Left renal cortex interstitium (tissue), 4 donors: ENCODE measurements at places on chromosomes 2 and 18. TPM values are rescaled to one million over a fixed set of nuclear protein-coding genes. Genes with fewer than 3 reads are reported as not detected.

DNA sequence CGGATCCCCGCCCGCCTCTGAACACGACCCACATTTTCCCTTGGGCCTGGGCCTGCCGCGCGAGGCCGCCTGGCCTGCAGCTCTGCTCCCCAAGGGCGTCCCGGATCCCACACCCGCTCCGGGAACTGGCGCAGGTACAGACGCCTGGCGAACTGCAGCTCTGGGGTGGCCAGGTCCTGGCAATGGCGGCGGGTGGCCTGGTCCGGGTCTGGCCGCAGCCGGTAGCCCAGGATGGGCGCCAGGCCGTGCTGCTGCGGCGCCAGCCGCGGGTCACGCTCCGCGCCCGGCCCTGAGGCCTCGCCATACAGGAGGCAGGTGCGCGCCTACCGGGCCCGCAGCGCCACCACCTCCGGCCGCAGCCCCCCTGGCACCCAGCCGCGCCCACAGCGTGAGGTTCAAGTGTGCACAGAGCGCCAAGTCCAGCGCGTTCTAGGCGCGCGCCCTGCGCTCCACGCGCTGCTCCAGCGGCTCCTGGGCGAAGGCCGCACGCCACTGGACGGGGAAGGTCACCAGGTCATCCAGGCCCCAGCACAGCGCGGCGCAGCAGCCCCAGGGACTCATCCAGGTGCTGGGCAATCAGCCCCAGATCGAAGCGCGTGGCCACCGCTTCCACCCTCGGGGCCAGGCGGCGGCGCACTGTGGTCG, 9.5 kb downstream of the AQP12A start:
- no peak for DNase-seq

GRCh38 chr2:108534584-108535356, 500 bp downstream of the LIMS1 start:
- peak; percentile 37 for DNase-seq

- DNase-seq, result no peak
Observed at GRCh38 chr2:105443617-105444598, 45.1 kb upstream of the FHL2 start.

Gene PXDN
- 191 TPM for polyA plus RNA-seq

GRCh38 chr2:218260166-218260565, 649 bp upstream of the GPBAR1 start:
- no peak for DNase-seq

Gene FAM124B
- 1.8 TPM for polyA plus RNA-seq
